Fibroblast of upper back skin (primary cell): ENCODE measurements at places on chromosomes 2 and 18.

DNA sequence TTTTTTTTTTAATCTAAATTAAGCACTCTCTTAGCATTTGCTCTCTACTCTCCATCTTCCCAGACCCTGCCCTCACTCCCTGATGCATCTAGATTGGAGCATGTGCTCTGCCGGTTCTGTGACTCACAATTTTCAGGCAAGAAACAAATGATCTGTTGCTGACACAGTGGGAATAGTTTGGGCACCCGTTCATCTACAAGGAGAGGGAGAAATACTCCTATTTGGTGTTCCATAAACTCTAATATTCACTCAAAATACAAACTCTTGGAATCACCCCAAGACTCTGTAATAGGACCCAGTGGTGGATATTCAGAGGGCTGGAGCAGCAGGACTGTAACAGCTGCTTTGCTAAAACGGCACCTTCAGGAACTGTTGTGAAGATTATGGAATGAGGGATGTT lies 37.1 kb upstream of the LINC00305 start:
- DNase-seq = no peak

- peak; percentile 93 for DNase-seq
Measured at GRCh38 chr18:26617151-26617554, 68.8 kb upstream of the KCTD1 start.

DNA sequence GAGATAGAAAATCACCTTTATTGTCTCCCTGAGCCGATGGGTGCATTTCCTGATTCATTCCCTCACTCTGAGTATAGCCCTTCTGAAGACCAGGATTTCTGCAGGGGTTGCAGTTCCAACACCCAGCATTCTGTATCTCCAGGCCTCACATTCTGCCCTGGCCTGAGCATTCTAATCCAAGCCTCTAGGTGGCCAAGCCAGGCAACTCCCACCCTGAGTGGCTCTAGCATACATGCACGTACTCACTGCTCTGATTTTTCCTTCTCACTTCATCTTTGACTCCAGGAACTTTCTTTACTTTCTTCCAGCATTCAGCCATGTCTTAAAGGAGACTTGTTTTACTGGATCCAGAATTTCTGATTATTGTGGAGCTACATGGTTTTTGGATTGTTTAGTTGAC lies 100.7 kb upstream of the STK39 start:
- peak; percentile 25 for DNase-seq

DNA sequence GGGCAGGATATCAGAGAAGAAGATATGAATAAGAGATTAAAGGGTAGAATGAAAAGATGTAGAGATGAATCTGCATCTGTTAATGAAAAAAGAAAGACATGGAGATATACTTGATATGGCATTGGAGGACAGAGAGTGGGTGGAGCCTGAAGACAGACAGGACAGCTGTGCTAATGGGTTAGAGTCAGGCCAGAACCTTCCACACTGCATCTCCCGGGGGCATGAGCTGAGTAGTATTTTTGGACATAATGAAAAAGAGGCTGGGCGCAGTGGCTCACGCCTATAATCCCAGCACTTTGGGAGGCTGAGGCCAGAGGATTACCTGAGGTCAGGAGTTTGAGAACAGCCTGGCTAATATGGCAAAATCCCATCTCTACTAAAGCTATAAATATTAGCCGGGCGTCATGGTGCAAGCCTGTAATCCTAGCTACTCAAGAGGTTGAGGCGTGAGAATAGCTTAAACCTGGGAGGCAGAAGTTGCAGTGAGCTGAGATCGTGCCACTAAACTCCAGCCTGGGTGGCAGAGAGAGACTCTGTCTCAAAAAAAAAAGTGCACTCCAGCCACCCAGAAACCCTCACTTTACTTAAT lies 11.4 kb downstream of the FLACC1 start:
- DNase-seq = no peak

DNA sequence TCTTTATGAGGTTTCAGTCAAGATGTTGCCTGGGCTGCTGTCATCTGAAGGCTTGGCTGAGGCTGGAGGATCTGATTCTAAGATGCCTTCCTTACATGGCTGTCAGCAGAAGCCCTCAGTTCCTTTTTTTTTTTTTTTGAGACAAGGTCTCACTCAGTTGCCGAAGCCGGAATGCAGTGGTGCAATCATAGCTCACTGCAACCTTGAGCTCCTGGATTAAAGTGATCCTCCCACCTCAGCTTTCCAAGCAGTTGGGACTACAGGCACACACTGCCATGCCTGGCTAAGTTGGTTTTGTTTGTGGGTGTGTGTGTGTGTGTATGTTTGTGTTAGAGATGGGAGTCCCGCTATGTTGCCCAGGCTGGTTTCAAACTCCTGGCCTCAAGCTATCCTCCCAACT lies 13.1 kb upstream of the SLC35F5 start:
- DNase-seq = no peak

DNA sequence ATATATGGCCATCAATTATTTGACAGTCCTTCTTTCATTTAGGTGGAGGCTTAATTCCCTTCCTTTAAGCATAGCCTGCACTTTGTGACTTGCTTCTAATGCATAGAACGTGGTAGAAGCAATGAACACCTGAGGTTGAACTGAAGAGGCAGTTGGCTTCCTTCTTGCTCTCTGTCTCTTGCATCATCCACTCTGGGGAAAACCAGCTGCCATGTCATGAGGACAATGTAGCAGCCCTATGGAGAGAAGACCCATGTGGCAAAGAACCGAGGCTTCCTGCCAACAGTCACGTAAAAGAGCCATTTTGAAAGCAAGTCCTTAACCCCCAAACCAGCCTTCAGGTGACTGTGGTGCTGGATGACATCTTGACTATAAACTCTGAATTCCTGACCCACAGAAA lies 46.8 kb downstream of the ATOH8 start:
- DNase-seq = no peak

DNA sequence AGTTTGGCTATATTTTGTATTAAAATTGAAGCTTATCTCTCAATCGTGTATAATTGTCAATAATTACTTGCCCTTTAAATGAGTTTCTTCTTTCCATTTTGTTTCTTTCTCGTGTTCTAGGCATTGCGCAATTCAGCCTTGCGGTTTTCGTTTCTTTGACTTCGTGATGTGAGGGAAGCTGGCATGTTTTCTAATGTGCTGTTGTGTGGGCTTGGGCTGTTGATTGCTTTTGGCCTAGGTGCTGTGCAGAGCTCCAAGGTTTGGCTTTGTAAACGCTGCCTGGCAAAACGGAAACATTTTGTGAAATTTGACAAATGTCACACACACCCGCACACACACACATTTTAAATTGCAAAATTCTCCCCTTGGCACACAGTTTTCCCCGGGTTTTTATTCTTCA lies 242.6 kb upstream of the TCF4 start:
- no peak for DNase-seq

- no peak for DNase-seq
Measured at GRCh38 chr2:143718745-143719144, 589.5 kb downstream of the ARHGAP15 start.

- DNase-seq = no peak
Measured at GRCh38 chr2:170503563-170503962, 211.6 kb upstream of the SP5 start.
